ENCODE measurements at places on chromosomes 1 and 21. TPM values are rescaled to one million over a fixed set of nuclear protein-coding genes. Genes with fewer than 3 reads are reported as not detected.

Gene PGLYRP4
- not detected for total RNA-seq

Gene INTS3
- total RNA-seq: 52.0 TPM

Gene IFI44L
- total RNA-seq: 52.1 TPM

Gene AMY2A
- not detected for total RNA-seq

Gene ZBTB40
- total RNA-seq: 13.5 TPM

Gene C1orf115
- total RNA-seq: 0.78 TPM

Gene FCRL6
- total RNA-seq: not detected

Gene ASPM
- total RNA-seq: 47.8 TPM

Measured in activated CD4-positive, alpha-beta T cell treated with anti-CD3 and anti-CD28 coated beads for 36 hours (primary cell).